Tibial artery (tissue), 4 donors: ENCODE measurements at places on chromosomes 4 and X.
A peak's percentile ranks its signal among the peaks of the same experiment; 100 is the strongest.

DNA sequence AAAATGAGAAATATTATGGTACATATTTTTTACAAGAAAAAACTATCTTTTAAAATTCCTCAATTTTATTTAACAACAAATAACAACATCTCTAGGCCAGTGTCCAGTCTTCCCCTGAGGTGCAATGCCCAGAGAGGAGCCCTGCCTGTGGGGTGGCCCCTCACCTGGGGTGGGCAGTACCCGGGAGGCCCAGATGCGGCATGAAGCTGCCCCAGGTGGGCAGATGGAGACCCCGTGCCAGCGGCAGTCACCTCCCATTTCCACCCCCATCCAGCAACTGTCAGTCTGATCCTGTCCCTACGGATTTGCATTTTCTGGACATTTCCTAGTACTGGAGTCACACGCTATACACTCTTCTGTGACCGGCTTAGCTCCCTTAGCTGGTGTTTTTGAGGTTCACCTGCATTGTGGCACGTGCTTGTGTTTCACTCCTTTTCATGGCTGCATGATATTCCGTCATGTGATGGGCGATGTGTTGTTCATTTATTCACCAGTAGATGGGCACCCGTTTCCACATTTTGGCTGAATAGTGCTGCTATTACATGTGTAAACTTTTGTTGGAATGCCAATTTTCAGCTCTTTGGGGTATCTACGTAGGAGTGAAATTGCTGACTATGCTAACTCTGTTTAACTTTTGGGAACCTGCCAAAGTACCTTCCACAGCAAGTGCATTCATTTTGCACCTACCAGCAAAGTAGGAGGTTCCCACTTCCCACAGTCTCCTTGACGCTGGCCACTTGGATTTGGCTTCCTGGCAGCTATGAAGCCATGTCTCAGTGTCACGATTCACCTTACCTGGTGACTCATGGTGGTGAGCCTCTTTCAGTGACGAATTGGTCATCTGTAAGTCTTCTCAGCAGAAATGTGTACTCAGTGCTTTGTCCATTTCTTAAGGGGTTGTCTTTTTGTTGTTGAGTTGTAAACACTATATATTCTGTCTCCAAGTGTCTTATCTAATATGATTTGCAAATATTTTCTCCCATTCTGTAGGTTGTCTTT is 11.7 kb upstream of the MAEA start:
- no peaks in the 10 kb centered on the region for H3K4me1 ChIP-seq
- no peak for DNase-seq
- no peaks in the 10 kb centered on the region for H3K27me3 ChIP-seq
- H3K36me3 ChIP-seq, result no peaks in the 10 kb centered on the region
- no peak overlapping the region for H3K27ac ChIP-seq
- H3K4me3 ChIP-seq, result no peak overlapping the region

DNA sequence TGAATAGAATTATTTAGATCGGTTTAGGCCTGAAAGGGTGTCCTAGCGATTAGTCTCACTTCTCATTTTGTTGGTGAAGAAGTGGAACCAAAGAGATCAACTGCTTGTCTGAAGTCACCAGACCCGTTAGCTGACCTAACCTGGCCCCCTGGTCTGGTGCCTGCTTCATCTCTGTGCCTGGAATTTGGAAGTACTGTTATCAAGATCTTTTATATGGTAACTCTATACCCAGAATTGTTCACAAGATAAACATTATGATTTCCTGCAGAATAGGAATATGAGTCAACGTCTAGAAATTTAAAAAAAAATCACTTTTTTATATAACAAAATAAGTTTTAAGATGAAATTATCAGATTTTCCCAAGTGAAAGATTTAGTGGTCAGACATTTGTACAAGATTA is 37.2 kb downstream of the LRP2BP start:
- H3K36me3 ChIP-seq, result peaks cover 14% of the 10 kb centered on the region
- no peak overlapping the region for H3K4me3 ChIP-seq
- peak overlapping the region; percentile 84 for H3K27ac ChIP-seq
- no peaks in the 10 kb centered on the region for H3K27me3 ChIP-seq
- no peaks in the 10 kb centered on the region for H3K4me1 ChIP-seq

GRCh38 chrX:111123125-111123524 is 27.1 kb downstream of the PAK3 start:
- H3K27ac ChIP-seq, result no peak overlapping the region
- DNase-seq, result no peak
- H3K4me3 ChIP-seq, result no peak overlapping the region
- no peaks in the 10 kb centered on the region for H3K36me3 ChIP-seq
- no peaks in the 10 kb centered on the region for H3K27me3 ChIP-seq

GRCh38 chrX:71420686-71421085 is 54.5 kb downstream of the TAF1 start:
- H3K27ac ChIP-seq, result no peak overlapping the region
- no peaks in the 10 kb centered on the region for H3K4me1 ChIP-seq
- H3K27me3 ChIP-seq, result no peaks in the 10 kb centered on the region
- peaks cover 36% of the 10 kb centered on the region for H3K36me3 ChIP-seq

- H3K4me3 ChIP-seq, result no peak overlapping the region
- DNase-seq, result no peak
- H3K4me1 ChIP-seq, result no peaks in the 10 kb centered on the region
- H3K27ac ChIP-seq, result no peak overlapping the region
Observed at GRCh38 chr4:185213877-185214276, 4.5 kb downstream of the SNX25 start.

- no peaks in the 10 kb centered on the region for H3K4me1 ChIP-seq
- DNase-seq, result no peak
- no peaks in the 10 kb centered on the region for H3K36me3 ChIP-seq
- no peak overlapping the region for H3K27ac ChIP-seq
- H3K27me3 ChIP-seq, result no peaks in the 10 kb centered on the region
Observed at GRCh38 chr4:69843301-69843700, 16.6 kb downstream of the SULT1E1 start.

DNA sequence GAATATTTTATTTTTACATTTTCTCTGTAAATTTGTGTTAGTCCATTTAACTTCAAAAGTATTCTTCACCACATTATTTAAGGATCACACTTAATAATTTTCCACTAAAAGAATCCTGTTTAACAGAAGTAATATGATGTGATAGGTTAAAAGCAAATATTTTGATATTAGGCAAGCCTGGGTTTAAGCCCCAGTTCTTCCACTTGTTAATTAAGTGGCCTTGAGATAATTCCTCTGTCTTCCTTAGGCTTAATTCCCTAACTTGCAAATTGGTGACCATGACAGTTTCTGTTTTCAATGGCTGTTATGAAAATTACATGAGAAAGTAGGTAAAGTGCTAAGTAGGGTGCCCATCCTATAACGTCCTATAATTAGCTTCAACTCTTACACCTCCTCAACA is 129.9 kb upstream of the ATOH1 start:
- no peaks in the 10 kb centered on the region for H3K36me3 ChIP-seq
- no peak overlapping the region for H3K4me3 ChIP-seq
- H3K27ac ChIP-seq, result no peak overlapping the region
- no peaks in the 10 kb centered on the region for H3K27me3 ChIP-seq
- no peak for DNase-seq
- no peaks in the 10 kb centered on the region for H3K4me1 ChIP-seq

DNA sequence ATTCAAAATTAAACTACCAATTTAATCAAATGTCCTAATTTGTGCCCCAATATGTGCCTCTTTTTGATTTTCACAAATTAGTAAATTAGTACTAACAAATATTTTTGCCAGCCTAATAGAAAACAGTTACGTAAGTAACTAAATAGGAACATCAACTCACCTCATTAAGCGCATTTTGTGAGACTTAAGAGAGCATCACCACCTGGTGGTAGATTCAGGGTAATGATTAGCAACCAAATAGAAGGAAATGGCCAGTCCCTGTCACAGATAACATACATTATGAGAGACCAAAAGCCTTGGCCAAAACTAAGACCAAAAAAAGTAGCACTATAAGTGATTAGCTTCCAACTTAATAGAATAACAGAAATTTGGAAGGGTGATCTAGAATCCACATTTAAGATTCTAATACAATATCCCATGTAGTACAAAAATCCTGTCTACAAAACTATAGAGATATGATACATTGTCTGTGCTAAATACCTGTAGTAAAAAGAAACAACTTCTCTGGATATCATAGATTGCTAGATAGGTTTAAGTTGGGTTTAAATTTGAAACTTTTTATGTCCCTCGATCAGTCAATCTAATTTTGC is 46.7 kb downstream of the C4orf46 start:
- H3K4me1 ChIP-seq, result no peaks in the 10 kb centered on the region
- no peak overlapping the region for H3K4me3 ChIP-seq
- no peak for DNase-seq

- no peak overlapping the region for H3K4me3 ChIP-seq
- no peak overlapping the region for H3K27ac ChIP-seq
- peaks cover 7% of the 10 kb centered on the region for H3K36me3 ChIP-seq
- H3K27me3 ChIP-seq, result no peaks in the 10 kb centered on the region
- DNase-seq, result no peak
- no peaks in the 10 kb centered on the region for H3K4me1 ChIP-seq
Observed at GRCh38 chr4:80060804-80061203, 12.2 kb downstream of the ANTXR2 start.

DNA sequence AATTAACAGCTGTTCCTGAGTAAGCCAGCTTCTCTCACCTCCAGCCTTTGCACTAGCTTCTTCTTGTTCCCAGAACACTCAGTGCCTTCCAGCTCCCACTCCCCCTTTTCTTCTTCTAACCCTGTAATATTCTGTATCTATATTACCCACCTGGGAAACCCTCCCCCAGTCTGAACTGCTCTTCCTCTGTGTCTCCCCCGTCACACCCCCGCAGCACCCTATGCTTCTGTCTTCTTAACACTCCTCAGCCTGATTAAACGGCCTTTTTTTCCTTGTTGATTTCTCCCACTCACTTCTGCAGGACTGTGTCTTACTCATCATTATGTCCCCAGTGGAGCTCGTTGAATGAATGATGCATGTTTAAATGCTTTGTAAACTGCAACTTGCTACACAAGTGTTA is 9.0 kb upstream of the LONRF3 start:
- no peaks in the 10 kb centered on the region for H3K36me3 ChIP-seq
- H3K4me3 ChIP-seq, result no peak overlapping the region
- no peak overlapping the region for H3K27ac ChIP-seq
- H3K4me1 ChIP-seq, result no peaks in the 10 kb centered on the region
- no peaks in the 10 kb centered on the region for H3K27me3 ChIP-seq
